ENCODE measurements at places on chromosomes 13 and 19.

- no peak for DNase-seq
Observed at GRCh38 chr13:79290595-79291244, 115.3 kb downstream of the RBM26 start.

DNA sequence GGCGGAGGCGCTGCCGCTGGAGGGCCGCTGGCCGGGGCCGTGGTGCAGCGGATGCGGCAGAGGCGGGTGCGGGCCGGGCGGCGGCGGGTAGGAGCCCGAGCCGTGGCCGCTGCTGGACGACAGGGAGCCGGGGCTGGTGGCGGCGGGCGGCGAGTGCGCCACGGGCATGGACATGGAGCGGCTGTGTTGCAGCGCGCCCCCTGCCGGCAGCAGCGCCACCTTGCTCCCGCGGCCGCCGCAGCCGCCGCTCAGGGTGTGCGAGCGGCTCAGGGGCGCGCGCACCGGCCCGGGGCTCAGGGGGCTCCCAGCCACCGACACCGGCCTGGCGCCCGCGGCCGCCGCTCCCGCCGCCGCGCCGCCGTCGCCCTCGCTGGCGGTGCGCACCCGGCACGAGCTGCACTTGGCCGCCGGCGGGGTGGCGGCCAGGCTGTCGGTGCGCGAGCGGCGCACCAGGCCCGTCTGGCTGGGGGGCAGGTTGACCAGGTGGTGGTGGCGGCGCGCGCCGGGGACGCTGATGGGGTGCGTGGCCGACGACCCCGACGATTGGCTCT lies 1.7 kb downstream of the IRS2 start:
- DNase-seq = no peak

- DNase-seq = no peak
Observed at GRCh38 chr13:39110518-39111097, 72.4 kb downstream of the NHLRC3 start.

- DNase-seq = no peak
Observed at GRCh38 chr19:46863818-46864629, 3.2 kb downstream of the ARHGAP35 start.

- DNase-seq = no peak
Observed at GRCh38 chr13:45185286-45185685, 15.6 kb downstream of the KCTD4 start.

- no peak for DNase-seq
Observed at GRCh38 chr13:24270639-24271141, 38.7 kb upstream of the C1QTNF9 start.

DNA sequence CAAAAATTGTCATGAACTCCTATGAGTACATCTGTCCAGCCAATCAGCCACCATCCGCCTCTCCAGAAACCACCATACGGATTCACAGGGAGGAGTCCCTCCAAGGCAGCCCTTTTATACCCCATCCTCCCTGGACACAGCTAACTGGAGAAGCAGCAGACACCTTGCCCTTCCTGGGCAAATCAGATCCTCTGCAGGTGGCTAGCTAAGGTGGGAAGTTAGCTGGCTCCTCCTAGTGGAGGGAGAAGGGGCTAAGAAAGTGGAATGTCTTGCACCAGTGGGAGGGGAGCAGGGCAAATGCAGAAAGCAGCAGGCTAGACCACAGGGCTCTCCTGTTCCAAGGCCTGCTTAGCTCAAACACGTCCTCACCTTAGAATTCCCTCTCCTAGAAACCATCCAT lies 46.2 kb upstream of the UQCRFS1 start:
- DNase-seq = no peak

GRCh38 chr13:50512474-50513299 lies 330.8 kb downstream of the DLEU7 start:
- DNase-seq = peak; percentile 14

GRCh38 chr13:97191142-97191541 lies 31.0 kb upstream of the MBNL2 start:
- no peak for DNase-seq

- DNase-seq = no peak
Observed at GRCh38 chr19:4816202-4816949, 15.1 kb downstream of the TICAM1 start.

DNA sequence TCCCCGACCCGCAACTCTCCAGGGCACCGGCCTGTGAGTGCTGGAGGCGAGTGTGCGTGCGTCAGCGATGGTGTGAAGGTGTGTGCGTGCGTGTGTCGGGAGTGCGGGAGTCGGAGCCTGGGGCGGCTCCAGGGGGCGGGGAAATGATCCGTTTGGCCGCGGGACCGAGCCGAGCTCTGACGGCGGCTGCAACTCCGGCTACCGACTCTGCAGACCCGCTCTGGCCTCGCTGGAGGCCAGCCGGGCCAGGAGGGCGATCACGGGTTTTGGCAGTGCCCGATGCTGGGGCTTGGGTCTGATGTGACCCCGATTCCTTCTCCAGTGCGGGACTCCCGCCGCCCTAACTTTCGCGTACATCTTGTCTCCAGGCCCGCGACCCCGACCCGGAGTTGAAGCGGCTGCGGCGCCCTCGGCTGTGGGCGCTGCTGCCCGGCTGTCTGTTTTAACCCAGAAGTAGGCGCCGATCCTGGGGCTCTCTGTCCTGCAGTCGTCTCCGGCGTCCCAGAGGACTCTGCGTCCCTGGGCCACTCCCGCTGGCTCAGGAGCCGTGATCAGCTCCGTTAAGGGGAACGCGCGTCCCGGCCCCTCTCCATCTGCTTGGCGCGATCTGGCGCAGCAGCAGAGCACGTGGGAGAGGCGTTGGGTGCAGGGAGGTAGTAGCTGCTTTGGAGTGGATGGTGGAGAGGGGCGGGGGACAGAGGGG lies 1.2 kb downstream of the CHST8 start:
- no peak for DNase-seq

- DNase-seq = no peak
Observed at GRCh38 chr13:75713852-75714251, 77.7 kb downstream of the LMO7 start.

- DNase-seq = no peak
Observed at GRCh38 chr13:37118016-37118415, 12.6 kb upstream of the CSNK1A1L start.

DNA sequence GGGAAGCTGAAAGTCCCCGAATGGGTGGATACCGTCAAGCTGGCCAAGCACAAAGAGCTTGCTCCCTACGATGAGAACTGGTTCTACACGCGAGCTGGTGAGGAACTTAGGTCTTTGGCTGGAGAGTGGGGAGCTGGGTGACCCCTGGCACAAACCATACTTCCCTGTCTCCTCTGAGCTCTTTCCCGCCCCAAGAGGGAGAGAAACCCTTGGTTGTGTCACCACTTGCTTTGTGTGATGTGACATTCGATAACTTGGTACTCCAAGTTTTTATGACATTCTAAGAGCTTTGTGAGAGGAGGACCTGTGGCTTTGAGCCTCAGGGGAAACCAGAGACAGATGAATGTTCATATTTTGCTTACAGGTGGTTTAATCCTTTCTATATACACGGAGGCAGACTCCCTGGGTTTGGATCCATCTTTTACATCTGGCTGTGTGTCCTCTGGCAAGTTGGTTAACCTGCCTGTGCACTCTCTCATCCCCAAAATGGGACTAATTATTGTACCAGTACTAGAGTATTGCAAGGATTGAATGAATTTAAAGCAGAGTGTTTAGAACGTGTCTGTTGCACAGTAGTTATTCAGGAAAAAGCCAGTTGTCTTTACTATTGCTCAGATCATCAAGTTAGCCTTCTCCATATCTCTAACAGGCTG lies 1.2 kb downstream of the RPS19 start:
- no peak for DNase-seq

- DNase-seq = no peak
Observed at GRCh38 chr13:66992183-66992582, 238.0 kb downstream of the PCDH9 start.

- DNase-seq = no peak
Observed at GRCh38 chr19:45440259-45440638, 16.5 kb upstream of the ERCC1 start.

- DNase-seq = no peak
Observed at GRCh38 chr13:26813321-26813979, 52.9 kb upstream of the GPR12 start.
